ENCODE measurements at places on chromosomes 11 and 22. TPM values are rescaled to one million over a fixed set of nuclear protein-coding genes. Genes with fewer than 3 reads are reported as not detected.
A peak's percentile ranks its signal among the peaks of the same experiment; 100 is the strongest.

Gene TEAD1
- 155 TPM for total RNA-seq

- no peak overlapping the region for H3K4me3 ChIP-seq
- no peaks in the 10 kb centered on the region for H3K27me3 ChIP-seq
- H3K4me1 ChIP-seq = peaks cover 95% of the 10 kb centered on the region
- peak; percentile 88 for DNase-seq
Observed at GRCh38 chr11:11567936-11568650, 53.7 kb downstream of the GALNT18 start.

DNA sequence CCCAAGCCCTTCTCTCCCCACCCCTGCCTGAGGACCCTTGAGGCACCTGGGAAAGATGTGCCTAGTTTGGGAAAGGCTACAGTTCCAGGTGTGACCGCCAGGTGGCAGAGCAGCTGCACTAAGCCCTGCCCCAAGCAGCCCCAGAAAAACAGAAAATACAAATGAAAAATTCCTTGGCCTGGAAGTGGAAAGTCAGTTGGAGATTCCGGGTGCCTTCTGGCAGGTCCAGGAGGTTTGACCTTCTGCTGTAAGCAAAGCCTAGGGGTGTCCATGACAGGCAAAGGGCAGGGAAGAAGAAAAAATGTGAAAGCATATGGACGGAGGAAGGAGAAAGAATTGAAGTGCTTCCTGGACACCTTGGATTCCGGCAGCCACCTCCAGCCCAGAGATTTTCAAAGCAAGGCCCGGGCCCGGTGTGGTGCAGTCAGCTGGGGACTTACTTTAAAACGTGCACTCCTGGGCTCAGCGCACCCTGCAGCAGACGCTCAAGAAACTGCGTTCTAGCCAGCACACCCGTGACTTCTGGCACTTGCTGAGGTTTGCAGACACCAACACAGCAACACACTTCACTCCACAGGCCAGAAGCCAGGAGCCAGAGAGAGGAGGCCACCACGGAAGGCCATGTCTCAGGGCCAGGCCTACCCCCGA lies 37.3 kb upstream of the SLC22A12 start:
- no peaks in the 10 kb centered on the region for H3K36me3 ChIP-seq
- H3K4me3 ChIP-seq = no peak overlapping the region
- peak; percentile 93 for DNase-seq
- no peaks in the 10 kb centered on the region for H3K27me3 ChIP-seq
- peaks cover 28% of the 10 kb centered on the region for H3K4me1 ChIP-seq

GRCh38 chr11:120218695-120219033 lies 7.8 kb downstream of the OAF start:
- H3K4me3 ChIP-seq = no peak overlapping the region
- no peak for DNase-seq
- H3K27me3 ChIP-seq = no peaks in the 10 kb centered on the region

GRCh38 chr11:114928260-114928870 lies 250.0 kb downstream of the NXPE2 start:
- no peaks in the 10 kb centered on the region for H3K27me3 ChIP-seq
- DNase-seq = no peak
- H3K36me3 ChIP-seq = no peaks in the 10 kb centered on the region
- H3K27ac ChIP-seq = no peak overlapping the region
- H3K4me3 ChIP-seq = no peak overlapping the region

- no peaks in the 10 kb centered on the region for H3K27me3 ChIP-seq
- H3K27ac ChIP-seq = no peak overlapping the region
- no peak for DNase-seq
- no peaks in the 10 kb centered on the region for H3K36me3 ChIP-seq
- no peak overlapping the region for H3K4me3 ChIP-seq
Observed at GRCh38 chr11:1805525-1805924, 29.3 kb upstream of the SYT8 start.

- H3K27me3 ChIP-seq = peaks cover 30% of the 10 kb centered on the region
- H3K4me3 ChIP-seq = no peak overlapping the region
- H3K36me3 ChIP-seq = no peaks in the 10 kb centered on the region
Observed at GRCh38 chr22:20672732-20673131, 101.2 kb upstream of the SERPIND1 start.

Measured in sigmoid colon (tissue), 7 donors.